C1 segment of cervical spinal cord (tissue), 14 donors: ENCODE measurements at places on chromosomes 11 and 22.

DNA sequence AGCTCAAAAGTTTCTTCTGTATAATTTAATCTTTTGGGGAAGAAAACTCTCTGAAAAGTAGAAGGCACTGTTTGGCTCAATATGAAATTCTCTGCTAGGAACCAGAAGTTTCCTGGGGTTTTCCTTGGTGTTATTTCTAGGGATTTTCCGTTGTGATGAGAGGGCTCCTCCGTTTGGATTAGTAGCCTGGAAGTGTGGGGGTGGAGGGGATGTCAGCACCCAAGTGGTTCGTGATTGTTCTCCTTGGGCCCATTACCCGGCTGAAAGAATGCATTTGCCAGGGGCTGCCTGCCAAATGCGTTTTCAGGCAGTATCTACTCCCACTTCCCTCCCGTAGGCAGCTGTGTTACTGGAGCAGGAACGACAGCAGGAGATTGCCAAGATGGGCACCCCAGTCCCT, 4.3 kb downstream of the SF3B2 start:
- no peak for DNase-seq

DNA sequence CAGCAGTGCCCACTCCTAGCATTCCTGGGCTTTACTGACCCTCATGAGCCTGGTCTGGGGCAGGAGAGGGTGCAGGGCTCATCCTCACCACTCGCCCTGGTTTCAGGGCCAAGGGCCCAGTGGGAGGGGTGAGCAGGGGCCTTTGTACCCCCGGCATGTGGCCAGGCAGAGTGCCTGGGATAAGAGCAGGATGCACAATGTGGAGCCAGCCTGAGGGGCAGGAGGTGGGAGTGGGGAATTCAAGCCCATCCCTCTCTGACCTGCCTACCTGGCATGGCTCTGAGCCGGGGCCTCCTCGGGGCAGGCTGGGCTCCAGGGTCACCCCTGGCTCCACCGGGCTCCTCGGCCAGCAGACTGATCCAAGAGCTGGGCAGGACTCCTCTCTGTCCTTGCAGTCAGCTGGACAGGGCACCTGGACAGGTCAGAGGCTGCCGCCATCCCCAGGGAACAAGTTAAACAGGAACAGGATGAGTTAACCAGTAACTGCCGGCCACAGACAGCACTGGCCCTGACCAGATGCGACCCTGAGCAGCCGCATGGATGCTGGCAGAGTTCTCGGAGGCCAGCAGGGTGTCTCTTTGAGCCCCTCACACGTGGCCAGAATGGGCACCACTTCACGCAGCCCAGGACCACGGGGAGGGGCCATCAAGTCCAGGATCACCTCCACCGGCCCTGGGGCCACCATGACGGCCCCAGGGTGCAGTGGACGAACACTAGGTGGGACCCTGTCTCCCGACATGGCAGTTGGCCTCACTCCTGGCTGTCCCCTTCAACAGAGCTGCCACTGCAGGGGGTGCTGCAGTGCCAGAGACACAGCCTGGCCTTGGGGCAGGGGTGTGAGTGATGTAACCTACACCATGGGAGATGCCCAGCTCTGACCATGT, 5.0 kb downstream of the SIGIRR start:
- DNase-seq = no peak

DNA sequence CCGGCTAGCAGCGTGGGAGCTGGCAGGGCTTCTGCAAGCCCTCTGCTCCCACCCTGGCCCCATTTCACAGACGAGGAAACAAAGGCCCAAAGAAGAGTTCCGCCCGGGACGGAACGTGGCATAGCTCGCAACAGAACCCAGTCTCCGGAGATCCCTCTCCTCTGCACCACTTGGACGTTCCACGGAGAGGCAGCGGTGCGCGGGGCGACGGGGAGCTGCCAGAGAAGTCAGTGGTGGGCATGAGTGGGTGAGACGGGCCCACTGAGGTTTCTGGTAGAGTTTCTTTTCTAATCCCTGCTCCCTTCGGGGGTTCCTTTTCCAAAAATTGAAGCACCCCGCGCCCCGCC, 554 bp upstream of the NECTIN1 start:
- DNase-seq = no peak

DNA sequence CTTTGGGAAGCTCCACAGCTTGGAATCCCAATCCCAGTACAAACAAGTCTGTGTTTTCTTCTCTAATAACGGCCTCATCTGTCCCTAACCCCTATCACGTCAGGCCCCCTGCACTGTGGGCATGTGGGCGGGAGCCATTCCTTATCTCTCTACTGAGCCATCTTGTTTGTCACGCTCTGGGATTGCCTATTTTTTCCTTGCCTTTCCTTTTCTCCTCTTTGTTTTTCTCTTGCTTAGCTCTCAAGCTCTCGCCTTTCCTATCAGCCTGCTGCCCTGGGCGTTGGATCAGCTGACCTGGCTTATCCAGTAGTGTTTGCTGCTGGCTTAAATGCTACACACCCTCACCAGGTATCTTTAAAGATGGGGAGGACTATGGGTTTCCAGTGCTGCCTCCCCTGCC, 35.8 kb downstream of the ARHGAP1 start:
- no peak for DNase-seq

DNA sequence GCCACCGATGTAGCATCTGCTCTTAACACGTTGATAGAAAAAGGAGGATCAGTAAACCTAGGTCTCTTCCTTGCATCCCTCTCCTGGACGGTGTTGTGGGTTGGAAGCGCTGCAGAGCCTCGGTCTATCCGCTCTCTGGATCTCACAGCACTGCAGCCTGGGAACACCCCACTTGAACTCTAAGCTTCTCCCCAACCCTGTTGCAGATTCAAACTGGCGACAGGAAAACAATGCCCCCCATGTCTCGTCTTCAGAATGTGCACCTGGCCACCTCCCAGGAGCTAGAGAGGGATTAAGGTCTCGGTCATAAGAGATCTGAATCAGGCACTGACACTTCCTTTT, 454 bp downstream of the TMEM218 start:
- DNase-seq = no peak

- no peak for DNase-seq
These were observed 139.5 kb downstream of the CTTN start for GRCh38 chr11:70537576-70538571.

GRCh38 chr11:91731051-91731450, 493.6 kb upstream of the FAT3 start:
- no peak for DNase-seq

GRCh38 chr11:17554487-17554886, 7.4 kb downstream of the OTOG start:
- no peak for DNase-seq

DNA sequence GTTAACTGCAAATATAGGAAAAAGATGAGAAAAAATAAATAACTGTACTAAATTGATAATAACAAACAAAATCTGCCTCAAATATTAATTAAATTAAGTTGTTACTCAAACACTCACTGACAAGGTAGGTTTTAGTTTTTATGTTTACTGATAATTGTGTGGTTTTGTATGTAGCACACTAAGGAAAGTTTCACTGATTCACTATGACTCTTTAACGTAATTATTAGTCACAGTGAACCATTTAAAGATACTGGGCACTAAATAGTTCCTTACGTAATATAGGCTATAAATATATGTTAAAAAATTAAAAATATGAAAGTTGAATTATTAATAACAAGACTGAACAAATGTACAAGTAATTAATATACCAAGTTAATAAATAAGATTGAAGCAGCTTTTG, 2330.0 kb upstream of the RAG2 start:
- DNase-seq = no peak

DNA sequence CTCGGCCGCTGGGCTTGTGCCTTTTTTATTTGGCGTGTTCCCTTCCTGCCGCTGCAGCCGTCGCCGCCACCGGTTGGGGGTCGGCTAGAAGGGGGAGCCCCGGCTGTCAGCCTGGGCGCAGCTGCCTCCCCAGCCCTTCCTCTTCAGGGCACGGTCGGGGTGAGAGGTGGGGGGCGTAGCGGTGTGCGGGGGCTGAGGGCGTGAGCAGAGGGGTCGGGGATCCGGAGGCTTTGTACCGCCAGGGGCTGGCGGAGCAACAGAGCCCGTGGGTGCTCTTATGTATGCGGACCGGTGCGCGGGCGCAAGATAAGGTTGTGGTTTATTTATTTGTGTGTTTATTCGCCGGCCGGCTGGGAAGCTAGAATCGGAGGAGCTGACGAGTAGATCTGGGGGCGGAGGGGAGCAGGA, 477 bp downstream of the ZBTB16 start:
- no peak for DNase-seq

GRCh38 chr11:36002196-36002595, 58.3 kb downstream of the LDLRAD3 start:
- DNase-seq = peak; percentile 58

DNA sequence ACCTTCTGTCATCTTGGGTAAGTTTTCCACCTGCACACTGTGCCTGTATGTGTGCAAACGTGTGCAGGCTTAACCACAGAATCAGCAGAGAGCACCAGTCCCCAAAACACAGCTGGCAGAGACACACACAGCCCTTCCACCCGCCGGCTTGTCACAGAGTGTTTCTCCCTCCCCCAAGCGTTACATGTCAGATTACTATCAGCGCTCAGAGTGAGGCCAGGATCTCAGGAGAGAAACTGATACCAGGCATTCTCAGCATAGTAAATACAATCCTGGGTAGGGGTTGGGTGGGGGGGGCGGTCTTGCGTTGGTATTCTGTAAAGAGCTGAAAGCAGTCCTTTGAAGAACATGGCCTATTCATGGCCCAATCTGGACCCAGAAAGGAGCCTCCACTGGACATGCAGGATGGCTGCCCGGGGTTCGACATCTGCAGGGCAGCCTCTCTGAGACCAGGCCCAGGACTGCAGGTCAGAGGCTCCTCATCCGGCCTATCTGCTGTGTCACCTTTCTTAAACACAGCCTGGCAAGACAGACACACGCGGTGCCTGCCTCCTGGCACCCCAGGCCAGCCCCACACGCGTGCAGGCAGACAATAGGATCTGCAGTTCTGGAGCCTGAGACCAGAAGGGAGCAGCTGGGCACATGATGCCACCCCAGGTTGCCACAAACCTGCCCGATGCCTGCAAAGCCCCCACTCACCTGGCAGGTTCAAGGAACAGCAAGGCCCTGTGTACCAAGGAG, 1.7 kb downstream of the OSBPL5 start:
- DNase-seq = peak; percentile 58

- DNase-seq = peak; percentile 67
These were observed 27.8 kb downstream of the RELT start for GRCh38 chr11:73404048-73404447.

GRCh38 chr11:6735306-6735705, 36.5 kb downstream of the OR2AG2 start:
- DNase-seq = no peak

- DNase-seq = no peak
These were observed 95.4 kb downstream of the GRAMD1B start for GRCh38 chr11:123525511-123525918.

GRCh38 chr11:79661373-79661772, 220.5 kb upstream of the TENM4 start:
- DNase-seq = no peak

DNA sequence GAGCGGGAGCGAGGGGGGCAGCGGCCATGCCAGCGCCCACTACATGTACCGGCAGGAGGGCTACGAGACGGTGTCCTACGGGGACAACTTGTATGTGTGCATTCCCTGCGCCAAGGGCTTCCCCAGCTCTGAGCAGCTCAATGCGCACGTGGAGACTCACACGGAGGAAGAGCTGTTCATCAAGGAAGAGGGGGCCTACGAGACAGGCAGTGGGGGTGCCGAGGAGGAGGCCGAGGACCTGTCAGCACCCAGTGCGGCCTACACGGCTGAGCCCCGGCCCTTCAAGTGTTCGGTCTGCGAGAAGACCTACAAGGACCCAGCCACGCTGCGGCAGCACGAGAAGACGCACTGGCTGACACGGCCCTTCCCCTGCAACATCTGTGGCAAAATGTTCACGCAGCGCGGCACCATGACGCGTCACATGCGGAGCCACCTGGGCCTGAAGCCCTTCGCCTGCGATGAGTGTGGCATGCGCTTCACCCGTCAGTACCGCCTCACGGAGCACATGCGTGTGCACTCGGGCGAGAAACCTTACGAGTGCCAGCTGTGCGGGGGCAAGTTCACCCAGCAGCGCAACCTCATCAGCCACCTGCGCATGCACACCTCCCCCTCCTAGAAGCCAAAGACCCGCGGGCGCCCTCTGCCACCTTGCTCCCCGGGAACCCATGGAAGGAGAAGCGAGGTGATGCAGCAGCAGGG, 20.9 kb upstream of the TMEM191C start:
- DNase-seq = no peak

DNA sequence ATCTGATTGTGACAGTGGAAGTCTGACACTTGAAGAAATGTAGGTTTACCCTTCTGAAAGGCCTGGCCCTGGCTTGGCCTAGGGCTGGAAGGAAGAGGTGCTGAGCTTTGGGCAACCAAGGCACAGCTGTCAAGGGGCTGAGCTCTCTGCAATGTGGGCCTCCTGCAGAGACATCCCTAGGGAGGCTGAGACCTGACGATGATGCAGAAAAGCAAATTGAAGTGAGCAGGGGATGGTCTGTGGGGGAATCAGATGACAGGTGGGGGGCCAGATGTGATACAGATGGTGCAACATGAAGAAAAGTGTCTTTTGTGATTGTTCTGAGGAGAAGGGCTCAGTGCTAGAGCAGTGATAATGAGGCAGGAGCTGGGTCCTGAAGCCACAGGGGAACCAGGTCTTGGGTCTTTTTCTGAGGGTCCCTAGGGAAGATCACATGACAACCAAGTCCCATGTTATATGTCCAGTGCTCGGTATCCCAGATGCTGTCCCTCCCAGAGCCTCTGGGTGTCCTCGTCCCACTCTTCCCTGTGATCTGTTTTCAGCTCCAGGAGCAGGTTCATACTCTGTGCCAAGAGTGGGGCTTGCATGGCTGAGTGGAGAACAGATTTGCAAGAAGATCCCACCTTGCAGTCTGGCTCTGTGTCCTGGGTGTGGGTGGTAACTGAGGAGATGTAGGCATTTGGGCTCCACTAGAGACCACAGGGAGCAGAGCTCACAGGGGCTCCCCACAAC, 79.9 kb upstream of the VPREB1 start:
- no peak for DNase-seq

- no peak for DNase-seq
These were observed 107.1 kb upstream of the DDI1 start for GRCh38 chr11:103929170-103929903.

DNA sequence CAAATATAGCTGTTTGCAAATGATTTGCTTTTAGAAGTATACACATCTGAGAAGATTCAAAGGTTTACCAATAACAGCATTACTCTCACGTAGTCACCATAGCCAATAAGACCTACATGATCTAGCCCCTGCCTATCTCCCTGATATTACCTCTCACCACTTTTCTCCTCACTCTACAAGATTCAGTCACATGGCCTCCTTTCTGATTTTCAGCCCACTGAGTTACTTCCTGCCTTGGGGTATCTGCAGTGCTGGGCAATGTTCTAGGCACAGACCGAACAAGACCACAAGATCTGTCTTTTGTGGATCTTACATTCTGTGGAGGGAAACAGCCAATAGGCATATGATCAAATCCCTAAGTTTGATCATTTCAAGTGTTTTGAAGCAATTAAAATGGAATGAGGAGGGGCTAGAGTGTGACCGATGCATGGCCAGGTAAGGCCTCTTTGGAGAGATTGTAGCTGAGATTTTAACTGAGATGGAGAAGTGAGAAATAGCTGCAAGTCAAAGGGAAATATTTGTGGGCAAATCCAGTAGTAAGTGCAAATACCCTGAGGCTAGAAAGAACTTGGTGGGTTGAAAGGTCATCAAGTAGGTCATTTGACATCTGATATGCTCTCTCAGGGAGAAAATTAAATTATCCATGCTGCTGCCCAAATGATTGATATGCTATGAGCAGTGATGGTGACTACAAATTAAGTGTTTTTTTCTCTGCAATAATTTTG, 43.1 kb downstream of the ARL14EP start:
- DNase-seq = no peak
